ENCODE measurements at places on chromosomes 11 and 22.

DNA sequence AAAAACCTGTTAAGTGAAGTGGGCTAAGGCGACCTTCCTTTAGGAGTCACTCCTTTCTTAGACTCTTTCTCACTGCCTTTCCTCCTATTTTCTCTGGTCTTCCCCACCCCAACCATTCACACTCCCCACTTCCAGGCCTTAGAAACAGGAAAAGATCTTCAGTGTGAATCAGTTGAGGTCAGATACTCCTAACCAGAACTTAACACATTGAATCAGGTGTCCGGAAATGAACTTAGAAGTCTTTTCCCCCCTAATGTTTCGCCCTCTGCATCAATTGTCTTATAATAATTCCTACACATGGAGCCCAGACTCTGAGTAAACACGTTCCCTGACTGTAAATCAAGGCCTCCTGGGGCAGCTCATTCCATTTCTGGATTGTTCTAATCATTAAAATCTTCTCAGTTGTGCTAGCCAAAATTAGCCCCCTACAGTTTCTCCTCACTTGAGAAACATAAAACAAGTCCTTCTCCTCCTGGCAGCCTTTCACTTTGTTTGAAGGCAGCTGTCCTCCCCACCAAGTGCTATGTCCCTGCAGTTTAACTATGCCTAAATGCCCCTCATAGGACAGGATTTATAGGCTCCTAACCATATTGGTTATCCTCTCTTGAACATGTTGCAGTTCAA is 32.7 kb upstream of the USP47 start:
- DNase-seq = peak; percentile 56

GRCh38 chr11:55571828-55572227 is at the start of gene OR4C16:
OR4C16 (plus strand) TSS chr11:55572128; CDS start chr11:55572128, 0 bp downstream.
- DNase-seq = no peak

- no peak for DNase-seq
These were observed 17.3 kb downstream of the RNH1 start for GRCh38 chr11:489610-490185.

DNA sequence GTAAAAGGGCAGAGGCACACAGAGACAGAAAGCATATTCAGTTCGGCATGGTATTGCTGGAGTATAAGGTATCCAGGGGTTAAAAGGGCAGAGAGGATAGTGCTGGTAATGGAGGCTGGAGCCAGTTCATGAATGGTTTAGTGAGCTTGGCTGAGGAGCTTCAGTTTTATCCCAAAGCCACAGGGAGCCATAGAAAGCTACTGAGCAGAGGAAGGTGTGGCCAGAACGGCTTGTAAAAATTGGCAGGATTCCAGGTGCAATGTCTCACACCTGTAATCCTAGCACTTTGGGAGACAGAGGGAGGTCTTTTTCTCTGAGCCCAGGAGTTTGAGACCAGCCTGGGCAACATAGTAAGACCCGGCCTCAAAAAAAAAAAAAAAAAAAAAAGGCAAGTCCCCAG is 186.1 kb downstream of the MYO18B start:
- peak; percentile 26 for DNase-seq

GRCh38 chr22:43878831-43879550 is 12.8 kb downstream of the PNPLA5 start:
- no peak for DNase-seq

DNA sequence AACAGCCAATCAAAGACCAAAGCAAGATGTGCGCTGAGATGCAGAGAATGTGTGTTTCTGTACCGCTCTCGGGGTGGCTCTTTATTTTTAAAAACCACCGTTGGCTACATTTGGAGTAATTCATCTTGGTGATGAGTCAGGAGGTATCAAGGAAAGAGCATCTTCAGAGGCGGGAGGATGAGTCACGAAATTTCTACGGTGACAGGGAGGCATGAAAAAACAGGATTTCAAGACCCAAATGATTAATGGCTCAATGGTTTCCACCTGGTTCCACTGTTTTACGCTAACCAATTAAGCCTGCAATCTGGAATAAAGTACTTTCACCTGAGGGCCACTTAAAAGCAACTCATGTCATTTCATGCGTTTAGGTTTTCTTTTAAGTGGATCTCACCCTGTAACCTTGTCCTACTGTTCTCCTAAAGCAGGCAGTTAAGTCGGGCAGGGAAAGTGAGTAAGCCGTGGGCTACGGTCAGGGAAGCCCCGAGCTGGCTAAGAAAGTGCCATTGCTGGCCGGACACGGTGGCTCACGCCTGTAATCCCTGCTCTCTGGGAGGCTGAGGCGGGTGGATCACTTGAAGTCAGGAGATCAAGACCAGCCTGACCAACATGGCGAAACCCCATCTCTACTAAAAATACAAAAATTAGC is 74.6 kb downstream of the CELSR1 start:
- peak; percentile 86 for DNase-seq

- DNase-seq = no peak
These were observed 495.0 kb downstream of the BRD1 start for GRCh38 chr22:49332691-49333090.

DNA sequence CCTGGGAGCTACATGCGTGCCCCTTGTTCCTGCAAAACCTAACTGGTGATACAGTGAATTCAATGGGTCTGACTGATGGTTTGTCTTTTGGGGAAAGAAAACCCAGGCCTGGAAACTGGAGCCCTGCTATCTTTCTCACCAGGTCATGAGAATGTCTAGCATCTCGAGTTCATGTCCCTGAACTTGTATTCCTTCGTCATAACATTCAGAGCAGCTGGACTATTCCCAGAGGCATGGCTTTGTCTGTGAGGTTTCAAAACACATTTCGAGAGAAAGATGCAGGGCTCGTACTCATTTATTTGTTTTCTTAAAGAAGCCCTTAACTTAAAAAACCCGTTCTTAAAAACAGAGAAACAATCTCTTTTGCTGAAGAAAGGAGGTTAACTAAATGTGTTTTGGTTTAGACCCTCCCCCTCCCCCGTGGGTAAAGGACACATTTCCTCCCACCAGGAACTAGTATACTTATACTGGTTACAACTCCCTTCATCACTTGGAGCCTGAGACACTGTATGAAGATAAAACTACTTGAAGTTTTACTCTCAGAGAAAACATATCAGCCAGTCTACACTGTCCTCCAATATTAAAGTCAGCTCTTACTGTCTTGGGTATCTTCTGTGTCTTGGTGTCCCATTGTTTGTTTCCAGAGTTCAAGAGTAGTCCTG is 43.2 kb downstream of the ME3 start:
- DNase-seq = no peak

- no peak for DNase-seq
These were observed 121.2 kb upstream of the VPREB1 start for GRCh38 chr22:22123118-22123959.

GRCh38 chr22:34917239-34917638 is 148.7 kb upstream of the ISX start:
- DNase-seq = no peak

DNA sequence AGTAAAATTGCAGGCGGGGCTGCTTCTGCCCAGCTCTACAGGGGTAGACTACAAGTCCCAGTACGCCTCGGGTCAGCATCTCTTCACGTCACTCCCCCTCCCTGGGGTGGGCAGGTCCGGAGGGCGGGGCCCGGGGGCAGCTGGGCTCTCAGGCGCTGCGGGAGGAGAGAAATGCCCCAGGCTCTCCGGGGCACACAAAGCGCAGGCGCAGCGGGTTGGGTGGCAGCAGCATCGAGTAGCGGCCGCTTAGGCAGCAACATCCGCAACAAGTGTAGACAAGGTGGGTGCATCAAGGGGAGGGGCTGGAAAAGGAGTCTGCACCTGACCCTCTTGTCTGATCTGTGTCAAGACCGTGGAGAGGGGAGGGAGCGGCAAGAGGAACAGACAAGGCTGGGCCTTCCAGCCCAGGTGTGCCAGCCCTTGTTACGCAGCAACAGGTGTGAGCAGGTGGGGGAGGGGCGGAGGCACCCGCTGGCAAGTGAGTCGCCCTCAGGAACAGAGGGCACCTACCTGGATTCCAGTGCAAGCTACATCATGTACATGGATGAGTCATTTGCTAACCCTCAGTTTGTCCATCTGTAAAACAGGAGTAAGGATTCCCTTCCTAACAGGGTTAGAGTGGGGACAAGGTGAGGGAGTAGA is 1.2 kb downstream of the PLEKHB1 start:
- DNase-seq = peak; percentile 98

GRCh38 chr11:9003573-9004182 is at the start of gene NRIP3:
NRIP3 (minus strand) TSS chr11:9004001; CDS start chr11:9003935, 66 bp downstream.
- peak; percentile 89 for DNase-seq

DNA sequence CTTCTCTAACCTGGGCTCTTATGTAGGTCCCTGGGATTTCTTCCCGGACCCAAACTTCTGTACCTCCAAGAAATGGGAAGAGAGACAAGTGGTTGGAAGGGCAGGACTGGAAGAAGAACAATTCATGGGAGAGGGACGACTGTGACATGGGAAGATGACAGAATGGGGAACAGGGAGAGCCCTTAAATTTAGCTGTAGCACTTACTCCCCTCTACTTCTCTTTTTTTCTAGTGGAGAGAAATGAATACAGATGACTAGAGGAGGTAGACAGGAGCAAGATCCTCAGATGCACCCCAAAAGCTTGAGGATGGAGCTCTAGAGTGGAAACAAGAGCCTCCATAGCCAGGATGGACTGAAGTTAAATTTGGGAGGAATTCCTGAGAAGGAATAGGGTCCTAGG is 2.3 kb downstream of the RHOG start:
- DNase-seq = no peak

Measured in NCI-H1417 (cell line).